ENCODE measurements at places on chromosomes 3 and 15.

DNA sequence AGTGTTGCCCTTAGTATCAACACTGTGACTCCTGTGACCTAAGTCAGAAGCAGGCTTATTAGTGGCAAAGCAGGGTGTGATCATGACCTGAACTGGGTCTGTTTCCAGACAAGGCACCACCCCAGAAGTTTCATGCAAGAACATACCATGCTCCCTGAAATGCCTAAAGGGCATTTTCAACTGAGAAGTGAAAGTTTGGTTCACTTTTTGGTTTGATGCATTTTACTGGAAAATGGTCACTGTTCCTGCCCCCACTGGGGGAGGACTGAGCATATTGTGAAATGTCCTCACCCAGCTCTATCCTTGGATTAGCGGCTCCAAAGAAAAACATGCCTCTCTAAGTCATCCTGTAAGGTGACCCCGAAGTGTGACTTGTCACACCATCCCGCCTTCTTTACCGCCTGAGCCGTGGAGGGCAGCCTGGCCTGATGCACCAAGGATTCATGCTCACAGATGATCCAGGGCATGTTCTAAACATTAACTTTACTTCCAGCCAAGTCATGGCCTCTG lies 3.1 kb upstream of the FAM240A start:
- DNase-seq: no peak

- no peak for DNase-seq
Observed at GRCh38 chr3:19506171-19506570, 357.9 kb downstream of the KCNH8 start.

DNA sequence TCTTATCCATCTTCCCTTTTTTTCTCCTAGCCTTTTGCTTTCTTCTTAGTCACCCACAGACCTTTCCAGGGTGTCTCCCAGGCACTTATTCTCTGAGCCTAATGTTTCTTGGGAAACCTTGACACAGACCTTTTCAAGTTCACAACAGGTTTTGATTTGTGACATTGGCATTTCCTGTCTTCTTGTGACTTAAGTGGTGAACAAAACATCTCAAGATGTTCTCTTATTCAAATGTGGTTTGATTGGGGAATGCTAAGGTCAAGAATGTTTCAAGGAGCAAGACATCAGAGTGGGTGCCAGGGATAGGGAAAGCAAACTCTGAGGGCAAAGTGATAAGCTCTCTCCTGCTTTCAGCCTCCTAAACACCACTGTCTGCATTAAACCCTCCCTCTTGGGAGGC lies 68.2 kb upstream of the GSK3B start:
- no peak for DNase-seq

DNA sequence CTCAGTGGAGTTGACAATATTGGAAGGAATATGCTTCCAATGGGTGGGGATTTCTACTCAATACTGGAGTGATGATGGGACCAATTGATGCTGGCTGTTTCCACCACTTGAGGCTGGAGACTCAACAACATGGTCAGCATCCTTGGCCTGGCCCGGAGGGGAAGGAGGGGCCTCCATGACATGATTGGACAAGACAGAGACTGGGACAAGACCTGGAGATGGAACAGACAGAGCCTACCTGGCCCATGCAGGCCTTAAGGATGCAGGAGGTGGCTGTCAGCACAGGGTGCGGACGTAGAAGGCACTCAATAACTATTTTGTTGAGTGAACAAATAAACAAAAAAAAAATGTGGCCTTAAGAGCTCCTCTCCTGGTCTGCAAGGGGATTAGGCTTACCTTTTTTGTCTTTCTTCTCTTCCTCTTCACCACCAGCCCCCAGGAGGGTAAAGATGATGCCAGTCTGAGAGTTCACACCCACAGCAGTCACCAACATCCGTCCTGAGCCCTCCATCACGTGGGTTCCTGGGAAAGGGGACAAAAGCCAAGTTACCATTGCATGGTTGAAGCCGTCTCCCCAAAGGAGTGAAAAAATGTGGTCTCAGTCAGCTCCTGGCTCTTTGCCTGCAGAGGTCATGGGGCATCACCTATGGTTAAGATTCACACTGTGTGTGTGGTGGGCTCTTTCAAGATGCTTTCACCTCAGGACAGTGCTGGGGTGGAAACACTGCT lies 67.1 kb upstream of the SEC13 start:
- no peak for DNase-seq

DNA sequence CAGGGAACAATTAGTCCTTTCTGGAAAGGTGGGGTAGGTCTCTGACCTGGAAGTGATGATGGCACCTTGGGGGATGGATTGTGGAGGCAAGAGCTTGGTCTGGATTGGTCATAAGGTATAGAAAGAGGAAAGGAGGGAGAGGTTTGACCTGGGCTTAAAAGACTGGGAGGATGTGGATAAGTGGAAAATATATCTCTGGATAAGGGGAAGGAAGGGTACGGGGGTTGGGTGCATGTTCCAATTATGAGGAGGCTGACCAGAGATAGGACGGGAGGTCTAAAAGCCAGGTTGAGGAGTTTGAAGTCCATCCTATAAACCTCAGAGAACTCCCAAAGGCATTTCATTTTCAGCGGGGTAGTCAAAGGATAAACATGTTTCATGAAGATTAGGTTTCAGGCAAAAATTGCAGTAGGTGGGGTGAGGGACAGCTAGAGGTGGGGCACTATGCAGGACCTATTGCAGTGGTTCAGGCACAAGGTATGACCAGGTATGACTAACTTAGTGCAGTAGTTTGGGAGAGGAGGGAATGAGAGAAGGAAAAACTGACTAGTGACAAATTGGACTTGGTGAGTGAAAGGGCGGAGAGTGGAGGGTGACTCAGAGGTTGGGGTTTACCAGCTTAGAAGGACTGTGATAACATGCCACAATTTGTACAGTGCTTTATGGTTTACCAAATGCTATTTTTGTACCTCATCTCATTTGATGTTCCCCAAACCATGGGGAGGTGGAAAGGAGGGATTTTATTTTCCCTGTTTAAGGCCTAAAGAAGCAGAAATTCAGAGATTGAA lies 10.7 kb downstream of the PDE8A start:
- no peak for DNase-seq

DNA sequence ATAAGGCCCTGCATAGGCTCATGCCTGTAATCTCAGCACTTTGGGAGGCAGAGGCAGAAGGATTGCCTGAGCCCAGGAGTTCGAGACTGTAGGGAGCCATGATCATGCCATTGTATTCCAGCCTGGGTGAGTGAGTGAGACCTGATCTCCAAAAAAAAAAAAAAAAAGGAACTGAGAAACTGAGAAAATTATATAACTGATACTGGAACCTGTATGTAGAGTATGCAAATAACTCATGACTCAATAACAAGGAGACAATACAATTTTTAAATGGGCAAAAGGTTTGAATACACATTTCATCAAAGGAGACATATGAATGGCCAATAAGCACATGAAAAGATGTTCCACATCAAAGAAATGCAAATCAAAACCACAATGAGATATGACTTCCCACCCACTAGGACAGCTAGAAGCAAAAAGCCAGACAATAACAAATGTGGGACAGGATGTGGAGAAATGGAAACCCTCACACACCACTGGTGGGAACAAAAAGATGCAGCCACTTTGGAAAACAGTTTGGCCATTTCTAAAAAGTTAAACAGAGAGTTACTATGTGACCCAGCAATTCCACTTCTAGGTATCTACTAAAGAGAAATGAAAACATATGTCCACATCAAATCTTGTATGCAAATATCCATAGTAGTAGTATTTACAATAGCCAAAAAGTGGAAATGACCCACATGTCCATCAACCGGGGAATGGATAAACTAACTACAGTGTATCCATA lies 70.7 kb downstream of the IQSEC1 start:
- DNase-seq: no peak

- DNase-seq: no peak
Observed at GRCh38 chr3:126621627-126622345, 33.1 kb downstream of the TXNRD3 start.

DNA sequence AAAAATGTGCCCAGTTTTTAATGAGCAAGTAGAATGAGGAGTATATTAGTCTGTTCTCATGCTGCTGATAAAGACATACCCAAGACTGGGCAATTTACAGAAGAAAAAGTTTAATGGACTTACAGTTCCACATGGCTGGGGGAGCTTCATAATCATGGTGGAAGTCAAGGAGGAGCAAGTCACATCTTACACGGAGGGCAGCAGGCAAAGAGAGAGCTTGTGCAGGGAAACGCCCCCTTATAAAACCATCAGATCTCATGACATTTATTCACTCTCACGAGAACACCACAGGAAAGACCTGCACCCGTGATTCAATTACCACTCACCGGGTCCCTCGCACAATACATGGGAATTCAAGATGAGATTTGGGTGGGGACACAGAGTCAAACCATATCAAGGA lies 111.7 kb upstream of the CNTN6 start:
- DNase-seq: no peak

DNA sequence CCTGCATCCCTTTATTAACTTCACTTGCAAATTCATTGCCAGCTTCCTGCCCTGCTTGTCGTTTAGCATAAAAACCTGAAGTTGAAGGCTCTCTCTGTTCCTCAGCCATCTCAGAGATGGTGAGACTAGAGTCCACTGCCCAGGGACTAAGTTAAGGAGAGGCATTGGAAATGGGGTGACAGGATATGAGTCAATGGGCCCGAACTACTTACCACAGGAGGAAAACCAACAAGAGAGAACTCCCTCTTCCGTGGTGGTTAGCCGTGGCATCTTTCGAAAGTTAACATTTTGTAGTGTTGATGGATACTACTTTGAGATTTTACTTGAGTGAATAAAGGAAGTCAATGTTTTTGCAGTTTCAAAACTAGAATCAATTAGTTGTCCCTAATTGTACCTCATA lies 65.3 kb downstream of the LRTM1 start:
- DNase-seq: no peak

DNA sequence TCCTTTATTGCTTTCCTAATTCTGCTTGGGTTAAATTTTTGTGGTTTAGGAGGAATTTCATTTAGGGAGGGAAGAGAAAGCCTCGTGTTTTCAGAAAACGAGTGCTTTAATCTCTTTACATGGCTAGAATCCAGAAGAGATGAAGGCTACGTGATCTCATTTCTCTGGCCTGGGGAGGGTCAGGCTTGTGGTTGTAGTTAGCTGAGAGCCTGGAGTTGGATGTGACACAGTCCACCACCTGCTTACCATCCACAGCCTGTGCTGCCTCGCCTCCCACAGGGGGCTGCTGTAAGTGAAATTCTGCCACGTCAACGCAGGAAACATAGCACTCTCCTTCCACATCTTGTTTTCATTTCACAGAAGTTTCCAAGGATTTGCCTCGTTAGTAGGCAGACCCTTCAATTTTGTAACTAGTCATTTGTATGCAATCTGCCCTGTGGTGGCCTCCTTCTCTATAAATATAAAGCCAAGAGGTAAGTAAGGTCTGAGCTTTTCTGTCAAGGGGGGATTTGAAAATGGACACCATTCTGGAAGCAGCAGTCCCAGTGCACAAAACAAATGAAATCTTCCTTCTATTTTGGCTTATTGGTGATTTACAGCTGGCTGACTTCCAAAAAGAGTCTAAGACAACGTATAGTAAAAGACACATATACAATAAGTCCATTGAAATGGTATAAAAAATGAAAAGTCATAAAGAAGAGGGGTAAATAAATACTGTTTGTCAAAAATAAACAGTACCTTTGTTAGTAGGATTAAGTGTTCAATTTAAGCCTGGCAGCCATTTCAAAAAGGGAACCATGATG lies 3.4 kb downstream of the GXYLT2 start:
- no peak for DNase-seq

DNA sequence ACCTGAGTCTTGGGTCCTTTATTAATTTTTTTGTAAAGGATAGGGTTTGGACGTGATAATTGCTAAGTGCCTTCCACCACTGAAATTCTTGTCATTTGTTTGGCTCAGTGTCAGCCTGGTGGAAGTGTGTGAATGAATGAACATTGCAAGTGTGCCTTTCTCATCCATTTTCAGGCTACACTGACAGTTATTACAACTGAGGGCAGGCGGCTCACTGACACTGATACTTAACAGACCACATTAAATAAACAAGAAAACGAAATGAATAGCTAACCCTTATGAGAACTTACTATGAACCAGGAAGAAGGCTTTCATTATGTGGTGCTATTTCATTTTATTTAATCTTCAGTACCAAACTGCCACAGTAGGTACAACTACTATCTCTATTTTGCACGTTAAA lies 188.8 kb upstream of the CRBN start:
- DNase-seq: no peak

DNA sequence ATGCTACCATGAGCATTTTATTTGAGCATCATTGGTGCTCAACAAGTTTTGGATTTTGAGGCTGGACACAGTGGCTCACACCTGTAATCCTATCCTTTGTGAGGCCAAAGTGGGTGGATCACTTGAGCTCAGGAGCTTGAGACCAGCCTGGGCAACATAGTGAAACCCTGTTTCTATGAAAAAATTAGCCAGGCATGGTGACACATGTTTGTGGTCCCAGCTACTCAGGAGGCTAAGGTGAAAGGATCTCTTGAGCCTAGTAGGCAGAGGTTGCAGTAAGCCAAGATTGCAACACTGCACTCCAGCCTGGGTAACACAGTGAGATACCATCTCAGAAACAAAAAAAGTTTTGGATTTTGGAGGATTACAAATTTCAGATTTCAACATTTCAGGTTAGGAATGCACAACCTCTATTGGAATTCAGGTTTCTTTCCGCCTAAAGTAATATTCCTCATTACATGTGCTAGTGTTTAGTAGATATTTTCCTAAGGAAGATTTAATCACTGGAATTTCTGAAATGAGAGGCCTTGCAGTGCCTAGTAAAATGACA lies 27.6 kb downstream of the CNOT10 start:
- DNase-seq: no peak

Data from stimulated activated CD8-positive, alpha-beta memory T cell treated with anti-CD3 and anti-CD28 coated beads, Interleukin-12 subunit alpha, Interleukin-12 subunit beta, amount 100 ng/mL, for 1 hour (primary cell).